ENCODE measurements at places on chromosomes 12 and 14.

GRCh38 chr12:24723759-24724158, 225.1 kb downstream of the BCAT1 start:
- no peak for DNase-seq

DNA sequence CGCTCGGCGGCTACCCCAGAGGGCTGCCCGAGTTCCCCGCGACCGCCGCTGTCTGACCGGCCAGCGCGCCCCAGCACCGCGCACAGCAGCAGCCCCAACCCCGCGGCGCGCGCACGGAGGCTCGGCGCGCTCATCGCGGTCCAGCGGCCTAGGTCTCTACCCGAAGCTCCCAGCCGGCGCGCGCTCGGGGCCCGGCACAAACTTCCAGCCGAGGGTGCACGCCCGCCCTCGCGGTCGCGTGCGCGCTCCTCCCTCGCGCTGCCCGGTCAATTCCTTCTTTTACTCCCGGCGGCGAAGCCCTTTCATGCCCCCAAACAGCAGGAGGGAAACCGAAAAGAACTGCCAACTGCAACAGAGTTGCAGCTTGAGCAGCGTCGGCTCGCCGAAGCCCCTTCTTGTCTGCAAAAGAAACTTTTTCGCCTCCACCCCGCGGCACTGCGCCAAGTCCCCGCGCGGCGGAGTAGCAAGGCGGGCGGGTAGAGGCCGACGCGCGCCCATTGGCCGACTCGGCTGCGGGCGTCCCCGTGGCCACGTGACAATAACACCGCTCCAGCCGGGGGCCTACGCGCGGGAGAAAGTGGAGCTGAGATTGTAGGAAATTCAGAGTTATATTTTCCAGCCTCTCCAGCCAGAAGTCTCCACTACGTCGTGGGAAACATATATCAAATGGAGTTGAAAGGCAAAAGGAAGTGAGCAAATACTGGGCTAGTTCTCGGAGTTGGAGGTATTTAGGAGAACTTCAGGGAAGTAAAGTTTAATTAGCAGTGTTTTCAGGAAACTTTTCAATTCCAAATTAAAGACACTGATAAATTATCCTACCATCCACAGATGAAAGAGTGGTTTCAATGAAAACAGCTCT, at the start of gene LRIG3:
TSS of gene LRIG3 (minus strand) at position 403 of the 859 bp plus-strand sequence. CDS start at position 134, 269 bp downstream.
- DNase-seq = peak; percentile 50

GRCh38 chr12:78420991-78421390, 443.6 kb upstream of the SYT1 start:
- no peak for DNase-seq

DNA sequence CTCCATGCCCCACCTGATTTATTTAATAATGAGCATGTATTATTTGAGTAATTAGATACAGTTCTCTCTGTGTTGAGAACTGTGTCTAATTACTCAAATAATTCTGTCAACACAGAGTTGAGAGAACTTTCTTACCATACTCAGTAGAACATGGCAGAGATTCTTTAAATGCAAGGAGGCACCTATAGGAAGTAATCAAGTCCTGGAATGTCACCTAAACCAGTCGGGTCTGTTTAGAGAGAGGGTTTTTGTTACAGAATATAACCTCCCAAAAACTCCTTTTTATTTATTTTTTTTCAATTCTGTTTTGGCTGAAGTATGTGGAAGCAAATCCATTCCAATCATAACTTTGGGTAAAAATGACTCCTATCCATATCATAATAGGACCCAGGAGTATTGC, 37.5 kb upstream of the CIT start:
- DNase-seq = no peak

DNA sequence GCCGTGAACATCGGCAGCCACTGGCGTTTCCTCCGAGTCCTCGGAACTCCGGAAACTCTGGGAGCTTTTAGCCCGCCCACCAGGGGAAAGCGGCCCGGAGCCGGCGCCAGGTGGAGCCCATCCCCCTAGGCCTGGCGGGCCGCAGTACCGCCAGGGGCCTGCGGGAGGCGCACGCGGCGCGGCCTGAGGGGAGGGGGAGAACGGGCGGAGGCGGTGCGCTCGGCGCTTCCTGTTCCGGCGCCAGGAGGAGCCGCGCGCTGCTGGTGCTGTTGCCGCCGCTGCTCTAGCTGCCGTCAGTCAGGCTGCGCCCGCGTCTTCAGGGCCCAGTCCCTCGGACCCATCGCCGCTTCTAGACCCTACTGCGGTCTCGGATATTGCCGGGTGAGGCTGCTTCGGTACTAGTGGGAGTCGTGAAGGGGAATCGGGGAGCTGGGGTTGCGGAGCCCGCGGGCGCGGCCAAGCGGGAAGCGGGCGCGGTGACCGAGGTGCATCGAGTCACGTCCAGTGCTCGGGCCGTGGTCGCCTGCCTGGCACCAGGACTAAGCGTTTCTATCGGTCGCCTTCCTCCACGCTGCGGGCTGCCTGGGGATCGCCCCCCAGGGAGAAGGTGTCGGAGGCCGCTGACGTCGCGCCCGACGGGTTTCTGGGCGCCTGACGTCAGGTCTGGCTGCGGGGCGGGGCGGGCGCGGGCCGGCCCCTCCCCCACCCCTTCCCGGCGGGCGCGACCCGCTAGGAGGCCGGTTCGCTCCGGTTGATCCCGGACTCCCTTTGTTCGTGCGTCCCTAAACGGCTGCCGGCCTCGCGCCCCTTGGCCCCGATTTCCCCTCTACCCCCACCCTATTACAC, at the start of gene MAPK1IP1L:
TSS of gene MAPK1IP1L (plus strand) at position 225 of the 846 bp plus-strand sequence. CDS start 10,037 bp downstream, outside the sequence.
- DNase-seq = peak; percentile 67

DNA sequence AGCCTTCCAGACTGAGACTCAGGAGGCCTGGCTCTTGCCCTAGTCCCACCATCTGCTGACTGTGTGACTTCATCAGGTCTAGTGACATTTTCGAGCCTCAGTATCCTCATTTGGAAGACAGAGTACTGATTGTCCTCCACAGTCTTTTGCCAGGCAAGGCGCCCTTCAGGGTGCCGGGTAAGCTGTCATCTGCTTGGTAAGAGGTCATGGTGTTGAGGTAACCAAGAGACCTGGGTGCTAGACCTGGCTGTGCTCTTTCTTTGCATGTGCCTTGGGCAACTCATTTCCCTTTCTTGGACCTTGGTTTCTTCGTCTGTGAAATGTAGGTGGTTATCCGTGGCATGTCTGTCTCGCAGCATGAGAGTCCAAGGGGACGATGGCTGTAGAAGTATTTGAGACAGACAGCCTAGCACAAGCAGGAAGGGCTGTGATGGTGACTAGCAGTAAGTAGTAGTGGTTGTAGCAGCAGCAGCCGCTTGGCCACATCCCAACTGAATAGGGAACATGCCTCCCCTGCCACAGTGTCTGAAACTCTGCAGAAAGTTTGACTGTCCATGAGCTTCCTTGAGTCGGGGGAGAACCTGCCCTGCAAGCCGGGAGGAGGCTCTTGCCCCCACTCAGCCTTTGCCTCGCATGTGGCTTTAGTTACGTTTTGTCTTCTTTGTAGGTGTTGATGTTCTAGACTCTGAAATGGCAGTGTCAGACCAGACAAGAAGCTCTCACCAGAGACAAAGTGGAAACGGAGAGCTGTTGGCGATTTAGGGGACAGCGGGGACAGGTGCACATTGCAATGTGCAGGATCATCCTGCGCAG, 40.3 kb downstream of the EVL start:
- DNase-seq = no peak

DNA sequence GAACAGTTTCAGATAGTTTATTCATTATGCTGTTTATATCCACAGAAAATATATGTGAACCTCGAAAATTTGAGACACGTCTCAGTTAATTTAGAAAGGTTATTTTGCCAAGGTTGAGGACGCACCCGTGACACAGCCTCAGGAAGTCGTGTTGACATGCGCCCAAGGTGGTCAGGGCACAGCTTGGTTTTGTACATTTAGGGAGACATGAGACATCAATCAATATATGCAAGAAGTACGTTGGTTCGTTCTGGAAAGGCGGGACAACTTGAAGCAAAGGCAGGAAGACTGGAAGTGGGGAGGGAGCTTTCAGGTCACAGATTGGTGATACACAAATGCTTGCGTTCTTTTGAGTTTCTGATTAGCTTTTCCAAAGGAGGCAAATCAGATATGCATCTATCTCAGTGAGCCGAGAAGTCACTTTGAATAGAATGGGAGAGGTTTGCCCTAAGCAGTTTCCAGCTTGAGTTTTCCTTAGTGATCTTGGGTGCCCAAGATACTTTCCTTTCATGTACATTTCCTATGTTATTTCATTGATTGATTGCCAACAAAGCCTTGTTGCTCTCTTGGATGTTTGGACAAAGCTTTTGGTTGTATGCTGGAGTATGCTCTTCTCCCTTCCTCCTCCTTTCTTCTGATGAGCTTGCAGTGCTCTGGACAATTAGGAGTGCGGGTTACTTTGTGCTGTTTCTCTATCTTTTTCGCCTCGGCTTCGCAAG, 3.2 kb downstream of the SNAPC1 start:
- no peak for DNase-seq

GRCh38 chr12:38919191-38919590, 13.8 kb upstream of the CPNE8 start:
- no peak for DNase-seq

DNA sequence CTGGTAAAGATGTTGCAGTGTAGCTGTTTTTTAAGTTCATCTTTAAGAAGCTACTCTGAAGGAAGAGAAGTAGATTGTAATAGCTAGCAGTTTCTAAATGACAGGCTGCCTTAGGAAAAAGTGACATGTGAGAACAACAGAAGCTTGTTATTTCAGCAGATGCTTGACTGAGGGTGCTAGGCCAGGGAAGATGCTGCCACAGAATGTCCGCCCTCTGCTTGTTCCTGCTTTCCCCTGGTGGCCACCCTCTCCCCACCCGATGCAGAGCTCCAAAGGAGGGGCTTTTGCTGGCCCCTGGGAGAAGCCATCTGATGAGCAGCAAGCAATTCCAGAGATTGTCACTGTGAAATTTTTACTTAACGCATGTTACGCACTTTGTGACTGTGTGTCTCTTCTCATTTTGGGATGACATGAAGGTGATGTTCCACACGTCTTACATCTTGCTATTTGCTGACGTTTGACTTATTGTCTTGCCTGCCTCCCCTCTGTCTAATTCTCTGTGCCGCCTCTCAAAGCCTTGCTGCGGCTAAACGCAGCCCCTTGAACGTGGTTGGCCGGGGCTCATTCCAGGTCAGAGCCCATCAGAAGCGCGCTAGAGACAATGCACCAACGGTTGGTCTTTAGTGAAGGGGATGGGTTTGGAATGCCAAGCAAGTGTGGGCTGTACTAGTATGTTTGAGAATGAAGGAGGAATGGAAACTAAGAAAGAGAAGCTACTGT, 44.8 kb downstream of the WDR20 start:
- no peak for DNase-seq

DNA sequence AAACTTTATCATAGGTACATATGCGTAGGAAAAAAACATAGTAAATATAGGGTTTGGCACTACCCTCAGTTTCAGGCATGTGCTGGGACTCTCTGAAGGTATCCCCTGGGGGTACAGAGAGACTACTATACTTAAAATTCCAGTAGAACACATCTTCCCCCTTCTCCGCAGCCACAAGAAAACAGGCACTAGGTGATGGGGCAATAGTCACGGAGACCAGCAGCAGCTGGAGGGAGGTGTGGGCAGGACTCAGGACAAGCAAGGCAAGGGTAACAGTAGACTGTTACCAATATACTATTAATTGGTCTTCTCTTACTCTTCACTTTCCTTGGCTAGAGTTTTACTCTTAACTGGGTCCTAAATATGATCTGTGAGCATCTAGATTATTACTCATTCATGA, 4.6 kb upstream of the PAPOLA start:
- DNase-seq = no peak

- DNase-seq = no peak
These were observed 1.7 kb upstream of the SYNE3 start for GRCh38 chr14:95518045-95518751.

DNA sequence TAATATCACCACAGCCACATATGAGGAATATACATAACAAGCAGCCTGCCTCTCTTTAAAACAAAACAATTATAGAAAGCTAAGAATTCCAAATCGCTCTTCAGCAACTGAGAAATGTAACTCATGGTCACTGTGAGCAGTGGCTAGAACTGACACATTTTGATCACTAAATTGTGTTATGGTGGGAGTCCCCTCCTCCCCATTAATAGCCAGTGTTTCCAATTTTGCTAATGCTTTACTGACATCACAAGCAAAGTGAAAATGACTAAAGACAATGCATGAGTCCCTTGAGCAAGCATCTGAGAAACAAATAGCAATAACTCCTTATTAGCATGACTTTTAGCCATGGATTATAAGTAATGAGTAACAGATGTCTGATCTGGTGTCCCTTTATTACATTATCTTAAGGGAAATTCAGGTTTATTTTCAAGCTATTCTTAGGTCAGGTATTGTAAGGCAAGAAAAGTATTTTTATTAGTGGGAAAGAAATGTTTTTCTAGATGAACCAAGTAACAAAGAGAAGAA, 148.3 kb downstream of the KCNH5 start:
- no peak for DNase-seq

DNA sequence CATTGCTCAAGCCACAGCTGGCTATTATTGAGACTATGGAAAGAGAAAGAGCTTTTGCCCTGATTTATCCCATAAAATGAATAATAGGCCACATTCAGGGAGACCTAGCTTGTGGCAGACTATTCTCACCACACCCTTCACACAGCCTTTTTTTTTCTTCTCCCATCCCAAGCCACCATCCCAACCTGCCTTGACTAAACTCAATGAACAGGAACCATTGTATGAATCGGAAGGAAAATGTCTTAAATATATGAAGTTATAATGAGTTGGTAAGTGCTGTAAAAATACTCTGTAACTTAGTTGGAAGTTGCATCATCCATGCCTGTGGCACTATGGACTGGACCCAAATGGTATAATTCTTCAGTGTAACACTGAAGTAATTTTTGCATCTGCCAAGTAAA, 338.4 kb downstream of the RAD51B start:
- DNase-seq = no peak

GRCh38 chr12:131635491-131636122, 75.3 kb upstream of the SFSWAP start:
- DNase-seq = no peak

- DNase-seq = no peak
These were observed at the start of gene NINJ2 for GRCh38 chr12:663293-663871. TSS of gene NINJ2 (minus strand) at chr12:663445. CDS start at chr12:663360, 85 bp downstream.

DNA sequence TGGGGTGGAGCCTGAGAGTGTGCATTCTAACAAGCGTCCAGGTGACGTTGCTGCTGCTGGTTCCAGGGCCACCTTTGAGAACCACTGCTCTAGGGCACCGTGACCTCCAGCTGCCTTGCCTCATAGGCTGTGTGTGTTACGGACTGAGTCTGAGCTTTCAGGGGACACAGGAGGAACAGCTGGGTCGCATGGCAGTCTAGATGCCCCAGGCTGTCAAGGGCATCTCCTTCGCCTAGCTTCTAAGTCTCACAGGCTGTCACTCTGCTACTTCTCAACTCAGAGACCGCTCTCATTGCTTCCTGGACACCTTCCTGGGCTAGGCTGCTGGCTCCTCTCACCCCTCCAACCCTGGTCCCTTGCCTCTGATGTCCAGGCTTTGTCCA, 965 bp downstream of the KRT73 start:
- DNase-seq = no peak

DNA sequence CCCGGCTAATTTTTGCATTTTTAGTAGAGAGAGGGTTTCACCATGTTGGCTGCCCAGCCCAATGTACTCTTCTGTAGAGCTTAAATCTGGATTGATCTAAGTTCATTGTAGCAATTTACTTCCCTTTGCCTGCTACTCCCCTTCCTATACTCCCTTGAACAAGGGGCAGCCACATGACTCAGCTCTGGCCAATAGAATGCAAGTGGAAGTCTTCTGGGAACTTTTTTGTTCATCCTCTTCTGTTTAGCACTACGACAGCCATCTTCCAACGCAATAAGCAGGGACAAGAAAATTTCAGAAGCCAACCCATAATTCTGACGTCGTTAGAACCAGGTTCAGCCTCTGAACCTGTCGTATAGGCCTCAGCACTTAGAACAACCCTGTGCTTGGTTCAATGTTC, 6.4 kb upstream of the RAD52 start:
- DNase-seq = no peak

Data from iPS DF 6.9 (cell line).